Activated B cell treated with CpG ODN at 0.5 μM for 24 hours (primary cell): ENCODE measurements at places on chromosomes 3 and 15. TPM values are rescaled to one million over a fixed set of nuclear protein-coding genes. Genes with fewer than 3 reads are reported as not detected.

DNA sequence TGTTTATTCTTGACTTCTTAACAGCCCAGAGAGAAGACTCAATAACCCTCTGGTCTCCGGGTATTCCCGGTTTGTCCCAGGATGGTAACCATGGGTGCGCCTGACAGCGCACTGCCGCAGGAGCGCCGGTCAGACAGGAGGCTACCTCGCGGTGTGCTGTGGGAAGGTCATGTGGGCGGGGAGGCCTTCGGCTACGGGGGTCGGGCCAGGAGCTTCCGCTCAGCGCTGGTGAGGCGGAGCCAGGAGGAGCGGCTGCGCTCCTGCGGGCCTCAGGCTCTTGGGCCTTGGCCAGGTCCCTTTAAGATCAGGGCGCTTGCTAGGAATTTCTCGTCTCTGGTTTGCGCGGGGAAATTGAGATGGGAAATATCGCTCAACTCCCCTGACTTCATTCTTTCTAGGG is 182.3 kb upstream of the NDN start:
- no peak overlapping the region for H3K4me3 ChIP-seq
- no peaks in the 10 kb centered on the region for H3K27me3 ChIP-seq
- DNase-seq, result no peak
- no peaks in the 10 kb centered on the region for H3K36me3 ChIP-seq
- H3K27ac ChIP-seq, result no peak overlapping the region

DNA sequence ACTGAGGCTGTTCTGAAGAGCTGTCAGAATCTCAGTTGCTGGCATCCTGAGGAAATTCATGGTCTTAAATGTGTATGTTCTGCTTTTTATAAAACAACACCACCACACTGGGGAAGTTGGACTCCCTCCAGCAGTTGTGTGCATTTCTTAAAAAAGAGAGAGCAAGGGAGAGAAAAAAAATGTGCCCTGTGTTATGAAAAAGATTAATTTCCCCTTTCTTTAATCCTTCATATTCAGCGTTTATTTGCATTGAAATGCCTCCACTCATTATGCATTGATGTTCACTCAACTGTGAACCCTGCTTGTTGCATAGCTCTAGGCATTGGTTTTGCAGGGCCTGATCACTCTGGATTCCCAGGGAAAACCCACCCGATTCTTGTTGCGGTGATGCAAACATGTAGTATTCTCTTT is 4.4 kb upstream of the ZNF609 start:
- H3K36me3 ChIP-seq, result peaks cover 3% of the 10 kb centered on the region
- DNase-seq, result no peak
- H3K4me1 ChIP-seq, result peaks cover 32% of the 10 kb centered on the region
- H3K4me3 ChIP-seq, result peak overlapping the region; percentile 24
- H3K27me3 ChIP-seq, result no peaks in the 10 kb centered on the region

DNA sequence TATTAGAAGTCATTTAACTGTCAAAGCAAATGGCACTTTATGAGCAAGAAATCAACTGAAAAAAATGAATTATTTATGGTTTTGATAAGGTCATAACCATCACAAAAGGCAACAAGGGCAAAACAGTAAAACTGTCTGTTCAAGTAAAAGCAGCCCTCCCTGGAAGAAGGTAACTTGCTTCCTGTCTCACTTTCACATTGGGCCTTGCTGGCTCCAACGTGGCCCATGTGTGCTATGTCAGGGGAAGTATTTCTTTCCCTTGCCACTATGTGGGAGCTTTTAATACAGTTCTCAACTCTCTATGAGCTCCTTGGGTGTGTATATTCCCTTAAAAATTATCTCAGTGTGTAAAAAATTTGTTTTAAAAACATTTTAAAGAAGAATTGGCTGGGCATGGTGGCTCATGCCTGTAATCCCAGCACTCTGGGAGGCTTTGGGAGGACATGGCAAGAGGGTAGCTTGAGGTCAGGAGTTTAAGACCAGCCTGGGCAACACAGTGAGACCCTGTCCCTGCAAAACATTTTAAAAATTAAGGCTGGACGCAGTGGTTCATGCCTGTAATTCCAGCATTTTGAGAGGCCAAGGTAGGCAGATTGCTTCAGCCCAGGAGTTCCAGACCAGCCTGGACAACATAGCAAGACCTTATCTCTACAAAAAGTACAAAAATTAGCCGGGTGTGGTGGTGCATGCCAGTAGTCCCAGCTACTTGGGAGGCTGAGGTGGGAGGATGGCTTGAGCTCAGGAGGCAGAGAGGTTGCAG is 45.2 kb upstream of the TJP1 start:
- no peak for DNase-seq
- H3K36me3 ChIP-seq, result no peaks in the 10 kb centered on the region
- H3K27ac ChIP-seq, result no peak overlapping the region
- peaks cover 12% of the 10 kb centered on the region for H3K27me3 ChIP-seq

DNA sequence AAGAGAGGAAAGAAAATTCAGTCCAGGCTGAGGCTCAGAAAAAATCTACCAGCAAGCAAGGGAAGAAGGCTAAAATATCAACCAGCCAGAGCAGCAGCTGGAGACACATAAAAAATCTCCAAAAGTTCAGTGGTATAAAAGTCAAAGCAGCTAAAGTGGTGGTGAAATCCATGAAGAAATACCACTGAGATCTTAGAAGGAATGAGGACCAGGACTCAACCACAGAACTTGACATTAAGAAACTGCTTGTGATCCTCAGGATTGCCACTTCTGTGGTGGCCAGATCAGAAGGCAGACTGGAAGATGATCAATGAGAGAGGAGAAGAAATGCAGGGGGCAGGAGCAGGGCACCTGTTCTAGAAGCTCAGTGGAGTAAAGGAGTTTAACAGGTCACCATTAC is 22.5 kb downstream of the CNTN3 start:
- no peaks in the 10 kb centered on the region for H3K4me1 ChIP-seq
- H3K4me3 ChIP-seq, result no peak overlapping the region
- H3K36me3 ChIP-seq, result no peaks in the 10 kb centered on the region

DNA sequence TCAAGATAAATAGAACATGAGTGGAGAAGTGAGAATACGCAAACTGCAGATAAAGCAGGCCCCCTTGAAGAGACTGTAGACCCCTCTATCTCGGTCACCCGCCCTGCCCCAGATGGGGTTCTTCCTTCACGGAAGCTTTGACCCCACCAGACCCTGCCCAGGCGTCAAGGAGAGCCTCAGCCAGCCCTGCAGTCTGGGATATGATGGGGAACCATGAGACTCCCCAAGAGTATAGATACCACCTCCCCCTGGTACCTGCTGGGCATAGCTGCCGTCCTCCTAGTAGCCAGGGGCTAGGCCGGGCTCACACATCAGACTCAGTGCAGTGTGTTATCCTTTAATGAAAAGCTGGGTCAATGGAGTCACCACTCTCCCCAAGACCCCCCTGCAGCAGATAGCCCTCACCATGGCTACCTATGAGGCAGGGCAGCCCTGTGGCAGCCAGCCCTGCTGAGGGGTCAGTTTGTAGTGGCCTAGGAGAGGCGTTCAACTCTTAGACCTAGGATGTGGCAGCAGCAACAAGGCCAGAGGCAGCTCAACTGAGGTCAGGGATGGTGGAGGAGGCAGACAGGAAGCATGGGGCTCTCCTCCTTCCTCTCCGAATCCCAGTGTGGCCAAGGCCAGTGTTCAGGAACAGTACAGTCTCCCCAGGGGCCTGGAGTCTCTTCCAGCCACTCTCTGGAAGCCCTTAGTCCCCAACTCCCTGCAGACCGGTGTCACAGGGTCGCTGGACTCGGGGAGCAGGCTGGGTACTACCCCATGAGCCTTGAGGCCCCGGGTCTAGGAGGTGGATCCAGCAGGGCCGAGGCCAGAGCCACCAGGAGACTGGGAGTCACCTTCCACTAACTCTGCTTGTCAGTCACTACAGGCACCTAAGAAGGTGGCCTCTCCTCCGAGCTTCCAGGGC is 26.1 kb downstream of the PLXNB1 start:
- DNase-seq, result no peak
- H3K4me1 ChIP-seq, result no peaks in the 10 kb centered on the region
- H3K36me3 ChIP-seq, result no peaks in the 10 kb centered on the region
- no peaks in the 10 kb centered on the region for H3K27me3 ChIP-seq
- H3K27ac ChIP-seq, result no peak overlapping the region

- no peaks in the 10 kb centered on the region for H3K36me3 ChIP-seq
- peaks cover 71% of the 10 kb centered on the region for H3K4me1 ChIP-seq
- H3K27ac ChIP-seq, result no peak overlapping the region
- no peak for DNase-seq
Measured at GRCh38 chr3:23442598-23443383, 239.7 kb downstream of the UBE2E2 start.

DNA sequence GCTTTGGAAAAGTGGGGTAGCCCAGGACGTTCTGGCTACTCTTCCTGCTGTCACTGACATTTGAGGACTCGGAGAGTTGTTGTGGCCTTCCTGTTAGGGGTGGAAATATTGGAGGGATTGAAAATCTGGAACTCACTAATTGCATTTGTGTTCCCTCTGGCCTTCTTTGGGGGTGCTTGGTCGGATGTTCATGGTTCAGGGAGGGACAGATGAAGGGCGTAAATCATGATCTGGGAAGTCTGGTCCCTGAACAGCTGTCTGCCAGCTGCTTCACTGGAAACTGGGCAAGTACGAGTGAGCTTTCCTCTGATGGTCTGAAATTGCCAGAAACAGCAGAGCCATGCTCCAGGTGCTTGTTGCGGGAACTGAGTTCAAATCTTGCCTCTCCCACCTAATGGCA is 327.8 kb upstream of the C2CD4B start:
- no peak for DNase-seq
- H3K4me3 ChIP-seq, result no peak overlapping the region
- no peak overlapping the region for H3K27ac ChIP-seq
- no peaks in the 10 kb centered on the region for H3K36me3 ChIP-seq

DNA sequence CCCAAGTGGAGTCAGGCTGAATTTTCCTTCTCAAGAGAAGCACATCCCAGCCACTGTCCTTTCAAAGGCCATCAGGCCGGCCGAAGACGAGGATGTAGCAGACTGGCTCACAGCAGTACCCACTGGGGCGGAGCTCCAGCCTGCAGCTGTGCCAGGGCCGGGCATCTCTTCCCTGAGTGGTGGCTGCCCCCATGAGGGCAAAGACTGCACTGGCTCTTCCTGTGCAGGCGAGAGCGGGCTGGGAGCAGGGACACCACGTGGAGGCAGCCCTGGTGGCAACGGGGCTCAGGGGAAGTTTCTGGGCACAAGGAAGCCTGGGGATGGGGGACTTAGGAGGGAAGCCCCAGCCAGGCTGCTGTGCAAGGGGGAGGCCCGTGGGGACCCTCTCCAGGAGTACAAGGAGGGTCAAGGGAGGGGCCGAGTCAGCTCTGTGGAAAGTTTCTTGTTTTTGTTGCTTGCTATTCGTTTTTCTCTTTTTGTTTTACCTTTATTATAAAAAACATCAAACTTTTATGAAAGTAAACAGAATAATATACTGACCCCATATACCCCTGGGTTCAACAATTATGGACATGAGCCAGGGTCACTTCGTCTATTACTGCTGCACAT is 66.1 kb downstream of the RPN1 start:
- no peak overlapping the region for H3K4me3 ChIP-seq
- peaks cover 11% of the 10 kb centered on the region for H3K27me3 ChIP-seq
- no peaks in the 10 kb centered on the region for H3K36me3 ChIP-seq

DNA sequence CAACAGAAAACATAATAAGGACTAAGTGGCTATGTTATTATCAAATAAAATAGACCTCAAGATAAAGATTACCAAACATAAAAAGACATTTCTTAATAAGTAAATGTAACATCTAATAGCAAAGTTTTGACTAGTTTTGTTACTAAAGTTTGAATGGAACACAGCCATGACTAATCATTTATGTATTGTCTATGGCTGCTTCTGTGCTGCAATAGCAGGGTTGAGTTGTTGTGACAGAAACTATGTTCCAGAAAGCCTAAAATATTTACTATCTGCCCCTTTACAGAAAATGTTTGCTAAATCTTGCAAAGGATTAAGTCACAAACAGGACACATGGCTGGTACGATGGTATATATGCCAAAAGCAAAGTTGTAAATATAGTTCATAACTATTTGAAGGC is 37.9 kb upstream of the MYH15 start:
- DNase-seq, result no peak
- H3K4me3 ChIP-seq, result no peak overlapping the region
- H3K36me3 ChIP-seq, result peaks cover 6% of the 10 kb centered on the region
- no peak overlapping the region for H3K27ac ChIP-seq
- H3K27me3 ChIP-seq, result no peaks in the 10 kb centered on the region

DNA sequence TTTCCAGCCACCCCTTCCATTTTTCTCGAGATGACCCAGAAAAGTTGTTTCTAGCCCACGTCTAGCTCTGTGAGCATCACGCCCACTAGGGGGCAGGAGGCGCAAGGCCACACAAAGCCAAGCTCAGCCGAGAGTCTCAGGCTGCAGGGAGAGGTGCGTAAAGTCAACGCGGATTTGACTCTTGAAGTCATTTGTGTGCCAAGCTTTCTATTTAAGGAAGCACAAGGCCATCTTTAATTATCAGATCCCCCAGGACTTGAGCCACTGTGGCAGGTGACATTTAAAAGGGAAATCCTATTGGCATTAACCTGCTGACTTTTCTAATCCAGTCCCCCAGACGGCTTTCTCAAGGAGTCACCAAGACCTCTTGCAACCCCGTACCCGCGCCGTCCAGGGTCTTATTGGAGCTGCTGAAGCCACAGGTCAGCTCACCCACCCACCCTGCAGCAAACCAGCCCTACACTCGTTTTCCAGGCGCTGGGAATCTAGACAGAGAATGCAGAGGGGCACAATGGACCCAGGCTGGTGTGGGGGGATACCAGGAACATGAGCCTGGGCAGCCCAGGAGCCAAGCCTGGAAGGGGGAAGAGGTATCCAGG is 62.1 kb downstream of the CAPN7 start:
- no peaks in the 10 kb centered on the region for H3K27me3 ChIP-seq
- H3K4me1 ChIP-seq, result peaks cover 89% of the 10 kb centered on the region
- no peak overlapping the region for H3K27ac ChIP-seq
- peaks cover 45% of the 10 kb centered on the region for H3K36me3 ChIP-seq
- H3K4me3 ChIP-seq, result peak overlapping the region; percentile 46

DNA sequence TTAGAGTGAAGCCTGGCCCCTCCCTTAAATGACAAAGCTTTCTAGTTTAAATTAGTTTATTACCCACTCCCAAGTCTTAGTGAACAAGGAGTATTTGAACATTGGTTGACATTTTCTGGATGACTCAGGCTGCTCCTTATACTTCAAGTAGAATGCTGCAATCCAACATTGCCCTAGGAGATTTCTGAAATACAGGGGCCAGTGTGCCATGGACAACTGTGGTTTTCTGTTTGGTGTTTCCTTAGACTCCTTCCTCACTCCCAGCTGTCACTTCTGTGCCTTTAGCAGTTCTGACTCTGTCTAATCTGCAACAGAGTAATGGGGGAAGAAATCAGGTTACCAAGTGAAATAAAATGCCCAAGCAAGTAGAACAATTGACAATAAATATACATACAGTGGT is 116.1 kb upstream of the P2RY1 start:
- no peaks in the 10 kb centered on the region for H3K4me1 ChIP-seq
- no peak overlapping the region for H3K27ac ChIP-seq
- peaks cover 5% of the 10 kb centered on the region for H3K27me3 ChIP-seq
- no peaks in the 10 kb centered on the region for H3K36me3 ChIP-seq
- no peak overlapping the region for H3K4me3 ChIP-seq

- peak overlapping the region; percentile 73 for H3K4me3 ChIP-seq
- peak; percentile 23 for DNase-seq
- H3K4me1 ChIP-seq, result peaks cover 15% of the 10 kb centered on the region
- no peak overlapping the region for H3K27ac ChIP-seq
Measured at GRCh38 chr3:183824761-183825455, 469 bp downstream of the MAP6D1 start.

- peaks cover 93% of the 10 kb centered on the region for H3K4me1 ChIP-seq
- H3K36me3 ChIP-seq, result peaks cover 7% of the 10 kb centered on the region
- DNase-seq, result peak; percentile 49
Measured at GRCh38 chr3:122077293-122078234, 22.4 kb downstream of the CD86 start.

Gene CHRNA7
- total RNA-seq, result not detected in 2 replicates

Gene GABRB3
- not detected in 2 replicates for total RNA-seq

Gene LRCH3
- total RNA-seq, result 94.1 and 96.1 TPM in 2 replicates

Gene KCNMB3
- total RNA-seq, result 6.0 and 6.9 TPM in 2 replicates

Gene KCNH8
- total RNA-seq, result 1.3 and 1.5 TPM in 2 replicates

Gene LINGO1
- not detected in 2 replicates for total RNA-seq

Gene RETNLB
- total RNA-seq, result not detected in 2 replicates

Gene AMIGO3
- total RNA-seq, result not detected in 2 replicates
